ENCODE measurements at places on chromosomes 4 and X. TPM values are rescaled to one million over a fixed set of nuclear protein-coding genes. Genes with fewer than 3 reads are reported as not detected.

- no peak for DNase-seq
Observed at GRCh38 chrX:1649621-1650020, 34.8 kb downstream of the ASMT start.

GRCh38 chrX:20527558-20528011 lies 260.9 kb upstream of the RPS6KA3 start:
- no peak for DNase-seq

- DNase-seq, result no peak
Observed at GRCh38 chr4:181517491-181517890, 725.7 kb upstream of the TENM3 start.

- no peak for DNase-seq
Observed at GRCh38 chrX:131828482-131828881, 194.6 kb upstream of the STK26 start.

The ASB9 gene
- total RNA-seq, result 0.33 TPM

The ASMT gene
- not detected for total RNA-seq

- no peak for DNase-seq
Observed at GRCh38 chrX:6227453-6227835, 1.2 kb downstream of the NLGN4X start.

DNA sequence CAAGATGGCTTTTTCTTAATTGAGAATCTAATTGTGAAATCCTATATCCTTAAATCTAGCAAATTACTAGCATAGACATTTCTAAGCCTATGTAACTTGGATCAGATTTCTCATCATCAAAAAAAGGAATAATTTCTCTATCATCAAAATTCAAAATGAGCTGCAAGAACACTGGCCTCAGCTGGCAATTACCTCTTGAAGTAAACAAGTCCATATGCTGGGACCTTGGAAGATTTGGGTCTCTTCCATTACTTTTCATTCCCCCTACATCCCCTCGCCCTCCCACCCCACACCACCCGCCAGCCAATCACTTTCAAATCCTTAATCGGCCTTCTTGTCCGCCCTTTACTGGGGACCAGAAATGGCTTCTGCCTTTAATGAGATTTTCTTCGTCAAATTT lies 23.3 kb upstream of the MBTPS2 start:
- DNase-seq, result no peak
